Endodermal cell (in vitro differentiated cells): ENCODE measurements at places on chromosomes 7 and 10.

GRCh38 chr10:98260350-98260749 lies 7.6 kb downstream of the LOXL4 start:
- no peak for DNase-seq

GRCh38 chr7:28088901-28089714 lies 91.5 kb downstream of the JAZF1 start:
- DNase-seq, result no peak

DNA sequence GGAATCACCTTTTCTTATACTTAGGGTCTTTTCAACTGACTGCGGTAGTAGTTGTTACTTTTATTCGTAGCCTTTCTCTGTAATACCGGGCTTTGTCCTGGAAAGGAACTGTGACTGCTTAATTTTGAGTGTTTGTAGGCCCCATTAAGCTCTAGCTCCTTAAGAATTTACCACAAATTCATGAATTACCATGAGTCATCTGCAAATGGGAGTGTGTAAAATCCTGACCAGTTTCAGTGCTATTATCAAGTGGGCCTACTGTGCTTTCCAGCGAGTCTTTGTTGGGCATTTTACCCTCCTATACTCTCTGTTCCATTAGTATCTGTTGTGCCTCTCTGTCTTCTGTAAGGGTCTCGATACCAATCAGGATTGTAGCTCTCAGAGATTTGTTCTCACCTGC lies 49.7 kb downstream of the ZMYND11 start:
- no peak for DNase-seq

- DNase-seq, result no peak
Measured at GRCh38 chr10:91164520-91165065, 55.9 kb upstream of the PCGF5 start.

GRCh38 chr7:129969881-129970446 lies 17.2 kb upstream of the UBE2H start:
- no peak for DNase-seq

DNA sequence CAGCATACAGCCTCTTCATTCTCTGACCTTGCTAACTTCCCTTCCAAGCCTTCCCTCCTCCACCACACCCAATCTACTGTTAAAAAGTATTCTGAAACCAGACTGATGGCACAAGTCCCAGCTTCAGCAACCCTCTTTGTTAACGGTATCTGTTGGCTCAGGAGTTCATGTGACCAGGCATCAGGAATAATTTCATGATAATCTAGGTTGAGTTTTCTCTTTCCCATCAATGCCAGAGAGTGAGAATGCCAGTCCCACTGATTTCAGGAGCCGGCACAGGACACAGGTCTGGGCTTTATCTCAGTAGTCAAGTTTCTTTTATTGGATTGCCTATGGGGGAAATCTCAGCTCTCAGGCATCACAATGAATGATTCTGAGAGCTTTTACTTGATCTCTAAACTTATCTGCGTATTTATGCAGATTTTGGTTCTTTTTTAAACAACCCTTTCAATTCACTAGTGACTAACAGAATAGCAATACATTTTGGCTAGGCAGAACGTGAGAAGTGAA lies 231.0 kb upstream of the LYZL1 start:
- no peak for DNase-seq
